Panc1 (cell line): ENCODE measurements at places on chromosomes 1 and 21.

GRCh38 chr1:94670273-94670672, 128.7 kb upstream of the F3 start:
- no peak for DNase-seq

DNA sequence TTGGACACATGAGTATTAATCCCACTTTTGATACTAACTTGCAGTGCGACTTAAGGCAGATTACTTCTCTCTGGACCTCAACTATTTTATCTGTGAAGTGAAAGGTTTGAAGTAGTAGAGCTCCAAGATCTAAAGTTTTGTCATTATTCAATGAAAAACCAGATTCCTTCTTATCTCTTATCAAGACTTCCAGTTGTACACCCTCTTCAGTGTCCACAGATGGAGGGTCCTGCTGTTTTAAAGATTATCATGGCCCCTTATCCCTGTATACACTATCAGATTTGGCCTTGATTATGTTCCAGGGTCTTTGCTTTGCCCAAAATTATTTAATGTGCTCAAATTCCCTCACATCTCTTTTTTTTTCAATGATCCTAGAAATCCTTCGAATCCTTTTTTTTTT, 1.1 kb downstream of the C1orf50 start:
- DNase-seq: no peak

DNA sequence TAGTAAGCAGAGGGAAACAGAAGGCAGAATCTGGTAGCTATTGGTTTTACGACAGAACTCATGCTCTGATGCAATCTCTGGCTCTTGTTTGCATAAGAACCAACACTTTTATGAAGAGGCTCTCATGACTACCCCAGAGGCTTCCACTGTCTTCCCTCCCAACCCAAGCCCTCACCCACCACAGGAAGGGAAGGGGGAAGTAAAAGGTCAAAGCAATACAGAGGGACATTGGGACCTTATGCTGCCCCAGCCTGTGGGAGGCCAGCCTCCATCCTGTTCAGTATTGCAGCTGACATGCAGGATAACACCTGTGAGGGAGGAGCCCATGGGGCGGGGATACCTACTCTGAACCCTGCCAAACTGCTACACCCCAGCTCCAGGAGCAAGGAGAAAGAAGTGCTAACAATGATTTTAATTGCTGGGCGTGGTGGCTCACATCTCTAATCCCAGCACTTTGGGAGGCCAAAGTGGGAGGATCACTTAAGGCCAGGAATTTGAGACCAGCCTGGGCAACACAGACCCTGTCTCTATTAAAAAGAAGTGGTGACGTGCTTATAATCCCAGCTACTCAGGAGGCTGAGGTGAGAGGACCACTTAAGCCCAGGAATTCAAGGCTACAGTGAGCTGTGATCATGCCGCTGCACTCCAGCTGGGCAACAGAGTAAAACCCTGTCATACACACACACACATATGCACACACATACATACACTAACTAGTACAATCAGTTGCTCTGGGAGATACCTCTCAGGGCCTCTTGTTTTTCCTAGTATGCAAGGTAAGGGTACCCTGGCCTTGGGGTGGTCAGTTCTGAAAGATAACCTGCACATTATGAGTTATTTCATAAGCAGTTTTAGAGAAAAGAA, 9.5 kb downstream of the MR1 start:
- no peak for DNase-seq

- DNase-seq: no peak
Observed at GRCh38 chr1:178532392-178532791, 19.5 kb downstream of the TEX35 start.

DNA sequence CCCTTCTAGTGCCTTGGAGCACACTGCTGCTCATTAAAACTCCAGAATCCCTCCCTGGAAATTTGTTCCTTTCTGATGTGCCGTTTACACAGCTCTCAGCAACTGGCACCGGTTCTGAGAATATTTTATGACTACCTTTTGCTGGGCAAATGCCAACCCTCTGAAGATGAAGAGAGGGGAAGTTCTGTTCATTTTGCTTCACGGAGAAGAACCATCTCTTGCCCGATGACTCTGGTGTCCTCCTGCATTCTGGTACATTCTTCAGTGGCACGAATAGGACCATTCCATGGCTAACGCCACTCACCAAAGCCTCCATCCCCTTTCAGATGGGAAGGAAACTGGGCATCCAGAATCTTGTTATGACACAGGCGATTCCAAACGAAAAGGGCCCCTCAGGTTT, 96.2 kb upstream of the SIM2 start:
- no peak for DNase-seq
